Activated CD4-positive, alpha-beta T cell treated with anti-CD3 and anti-CD28 coated beads for 48 hours (primary cell): ENCODE measurements at places on chromosomes 6 and 20.

DNA sequence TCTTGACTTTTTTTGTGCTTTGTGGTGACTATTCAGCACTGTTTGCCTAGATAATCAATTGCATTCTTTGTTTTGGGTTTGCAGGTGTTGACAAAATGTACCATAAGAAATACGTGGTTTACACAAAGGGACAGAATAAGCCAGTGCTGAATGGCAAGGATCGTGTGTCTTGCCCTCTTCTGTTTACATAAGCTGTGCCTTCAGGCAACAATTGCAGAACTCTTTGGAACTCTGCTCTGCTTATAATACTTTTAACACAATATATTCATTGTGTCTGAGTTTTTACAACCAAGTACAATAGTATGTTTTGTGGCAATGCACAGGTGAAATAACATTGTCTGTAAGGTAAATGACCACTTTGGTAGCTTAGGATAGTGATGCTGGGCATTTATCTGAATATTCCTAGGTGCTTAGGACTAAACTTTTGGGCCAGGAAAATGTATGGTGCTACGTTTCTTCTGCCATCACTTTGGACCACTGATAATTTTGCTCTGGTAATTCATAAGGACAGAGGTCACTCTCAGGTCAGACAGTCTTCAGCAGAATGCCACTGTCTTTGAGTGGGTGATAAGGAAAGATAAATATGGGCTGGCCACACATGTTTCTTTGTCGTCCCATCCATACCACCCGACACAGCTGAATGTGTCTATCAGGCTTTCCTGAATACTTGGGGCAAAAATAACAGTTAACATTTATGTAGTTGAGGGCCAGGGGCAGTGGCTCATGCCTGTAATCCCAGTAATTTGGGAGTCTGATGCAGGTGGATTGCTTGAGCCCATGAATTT lies 344.6 kb upstream of the IMPG1 start:
- no peak for DNase-seq

DNA sequence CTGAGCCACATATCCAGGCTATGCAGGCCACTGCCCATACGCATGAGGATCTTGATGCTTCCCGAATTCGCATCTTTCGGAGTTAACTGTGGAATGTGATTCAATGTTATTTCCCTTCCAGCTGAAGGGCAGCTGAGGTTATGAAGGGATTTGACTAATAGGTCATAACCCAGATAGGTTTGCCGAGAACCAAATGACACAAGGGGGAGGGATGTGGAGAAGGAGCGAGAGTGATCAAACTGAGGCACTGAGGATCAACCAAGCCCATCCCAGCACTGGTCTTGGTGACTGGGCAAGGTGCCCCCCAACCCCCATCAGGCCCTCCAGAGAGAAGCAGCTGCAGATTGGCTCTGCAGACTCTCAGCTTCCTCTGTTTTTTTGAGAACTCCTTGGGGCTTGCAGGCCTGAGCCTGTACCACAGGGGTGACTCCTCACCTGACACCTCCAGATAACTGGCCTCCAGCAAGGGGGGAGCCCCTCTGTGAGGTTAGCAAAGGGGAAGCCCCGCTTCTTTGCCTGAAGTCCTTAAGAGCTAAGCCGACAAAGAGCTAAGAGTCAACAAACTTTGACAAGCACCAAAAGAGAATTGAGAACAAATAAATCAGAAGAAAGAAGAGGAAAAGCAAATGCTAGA lies 185.9 kb downstream of the PDE7B start:
- peak; percentile 65 for DNase-seq

DNA sequence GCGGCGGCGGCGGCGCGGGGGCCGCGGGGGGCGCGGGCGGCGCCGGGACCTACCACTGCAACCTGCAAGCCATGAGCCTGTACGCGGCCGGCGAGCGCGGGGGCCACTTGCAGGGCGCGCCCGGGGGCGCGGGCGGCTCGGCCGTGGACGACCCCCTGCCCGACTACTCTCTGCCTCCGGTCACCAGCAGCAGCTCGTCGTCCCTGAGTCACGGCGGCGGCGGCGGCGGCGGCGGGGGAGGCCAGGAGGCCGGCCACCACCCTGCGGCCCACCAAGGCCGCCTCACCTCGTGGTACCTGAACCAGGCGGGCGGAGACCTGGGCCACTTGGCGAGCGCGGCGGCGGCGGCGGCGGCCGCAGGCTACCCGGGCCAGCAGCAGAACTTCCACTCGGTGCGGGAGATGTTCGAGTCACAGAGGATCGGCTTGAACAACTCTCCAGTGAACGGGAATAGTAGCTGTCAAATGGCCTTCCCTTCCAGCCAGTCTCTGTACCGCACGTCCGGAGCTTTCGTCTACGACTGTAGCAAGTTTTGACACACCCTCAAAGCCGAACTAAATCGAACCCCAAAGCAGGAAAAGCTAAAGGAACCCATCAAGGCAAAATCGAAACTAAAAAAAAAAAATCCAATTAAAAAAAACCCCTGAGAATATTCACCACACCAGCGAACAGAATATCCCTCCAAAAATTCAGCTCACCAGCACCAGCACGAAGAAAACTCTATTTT lies 2.0 kb downstream of the FOXC1 start:
- no peak for DNase-seq

DNA sequence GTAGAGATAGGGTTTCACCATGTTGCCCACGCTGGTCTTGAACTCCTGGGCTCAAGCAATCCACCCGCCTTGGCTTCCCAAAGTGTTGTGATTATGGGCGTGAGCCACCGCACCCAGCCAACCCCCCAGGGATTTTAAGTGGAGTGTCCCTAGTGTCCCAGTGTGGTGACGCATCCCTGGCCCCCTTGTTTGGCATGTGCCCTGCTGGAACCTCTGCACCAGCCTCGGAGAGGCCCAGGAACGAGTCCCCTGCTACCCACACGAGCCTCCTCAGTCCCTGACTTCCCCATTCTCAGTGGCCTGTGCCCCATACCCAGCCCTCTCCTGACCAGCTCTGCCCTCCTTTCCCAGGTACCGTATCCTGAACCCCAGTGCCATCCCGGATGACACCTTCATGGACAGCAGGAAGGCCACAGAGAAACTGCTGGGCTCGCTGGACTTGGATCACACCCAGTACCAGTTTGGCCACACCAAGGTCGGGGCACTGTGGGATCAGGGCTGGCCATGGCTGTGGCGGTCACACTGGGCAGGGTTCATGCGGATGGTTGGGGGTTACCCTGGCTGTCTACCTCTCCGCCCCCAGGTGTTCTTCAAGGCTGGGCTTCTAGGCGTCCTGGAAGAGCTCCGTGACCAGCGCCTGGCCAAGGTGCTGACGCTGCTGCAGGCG lies 37.2 kb downstream of the MYH7B start:
- DNase-seq, result no peak

GRCh38 chr20:36579996-36580545 lies 6.7 kb downstream of the TGIF2 start:
- DNase-seq, result no peak

DNA sequence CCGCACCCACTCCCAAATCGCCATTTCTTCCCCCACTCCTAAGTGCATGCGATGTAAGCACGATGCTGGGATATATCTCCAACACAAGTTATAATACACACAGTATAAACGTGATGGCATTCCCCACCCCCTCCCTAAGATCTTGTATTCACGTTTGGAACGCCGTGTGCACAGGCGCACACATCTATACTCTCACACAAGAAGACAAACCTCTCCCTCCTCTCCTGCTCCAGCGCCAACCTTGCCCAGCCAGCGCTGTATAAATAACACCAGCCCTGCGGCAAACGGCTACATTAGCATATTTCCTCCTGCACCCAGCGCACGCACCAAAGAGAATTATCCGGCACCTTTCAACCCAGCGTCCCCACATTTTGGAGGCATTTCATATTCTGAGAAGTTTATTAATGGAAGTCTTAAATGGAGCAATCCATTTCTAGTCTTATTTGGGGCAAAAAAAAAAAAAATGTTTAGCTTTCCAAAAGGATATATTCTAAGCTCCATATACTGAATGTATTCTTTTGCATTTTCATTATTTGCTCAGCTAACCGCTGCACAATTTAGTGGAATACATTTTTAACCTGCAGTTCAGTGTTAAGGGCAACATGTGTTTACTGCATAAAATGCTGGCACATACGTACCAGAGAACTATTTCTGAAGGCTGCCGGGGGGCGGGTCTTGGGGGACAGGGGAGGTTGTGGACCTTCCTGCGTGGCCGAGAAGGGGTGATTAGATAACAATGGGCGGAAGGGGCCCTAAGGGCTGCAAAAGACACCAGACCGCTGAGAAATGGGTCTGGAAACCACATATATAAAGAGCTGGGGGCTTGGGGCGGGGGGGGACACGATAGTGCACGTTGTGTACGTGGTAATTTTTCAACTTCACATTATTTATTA lies 1.1 kb upstream of the SLC22A23 start:
- DNase-seq, result peak; percentile 28
